ENCODE measurements at places on chromosomes 3 and 15. TPM values are rescaled to one million over a fixed set of nuclear protein-coding genes. Genes with fewer than 3 reads are reported as not detected.

DNA sequence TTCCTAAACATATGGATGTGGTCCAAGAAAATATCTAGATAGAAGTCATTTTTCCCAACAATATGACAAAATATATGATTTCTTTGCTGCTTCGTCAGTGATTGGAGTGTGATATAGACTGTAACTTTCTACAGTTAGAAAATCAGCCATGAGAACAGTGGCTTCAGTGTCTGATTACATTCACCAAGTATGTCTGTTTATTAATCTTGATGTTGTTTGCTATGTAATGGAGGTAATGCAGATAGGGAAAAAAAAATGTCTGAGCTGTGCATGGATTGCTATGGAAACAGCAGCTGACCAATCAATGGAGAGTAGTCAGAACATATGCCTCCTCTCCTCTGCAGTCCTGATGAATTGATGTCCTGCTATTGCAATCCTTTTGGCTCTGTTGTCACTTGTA is 72.3 kb upstream of the GAP43 start:
- no peak for DNase-seq

- no peak for DNase-seq
These were observed 30.1 kb upstream of the SYNPR start for GRCh38 chr3:63248015-63248414.

DNA sequence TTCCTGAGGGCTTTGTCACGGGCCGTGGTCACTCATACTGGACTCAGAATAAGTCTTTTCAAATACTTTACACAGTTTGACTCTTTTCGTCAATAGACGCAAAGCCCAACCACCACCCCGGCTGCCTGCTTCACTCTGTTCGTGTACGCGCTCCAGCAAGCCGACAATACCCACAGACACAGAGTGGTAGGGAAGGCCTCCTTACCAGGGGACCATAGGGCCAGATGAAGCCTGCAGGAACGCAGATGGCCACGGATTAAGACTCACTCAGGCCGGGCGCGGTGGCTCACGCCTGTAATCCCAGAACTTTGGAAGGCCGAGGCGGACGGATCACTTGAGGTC is 29.7 kb downstream of the EFCAB12 start:
- DNase-seq = no peak

DNA sequence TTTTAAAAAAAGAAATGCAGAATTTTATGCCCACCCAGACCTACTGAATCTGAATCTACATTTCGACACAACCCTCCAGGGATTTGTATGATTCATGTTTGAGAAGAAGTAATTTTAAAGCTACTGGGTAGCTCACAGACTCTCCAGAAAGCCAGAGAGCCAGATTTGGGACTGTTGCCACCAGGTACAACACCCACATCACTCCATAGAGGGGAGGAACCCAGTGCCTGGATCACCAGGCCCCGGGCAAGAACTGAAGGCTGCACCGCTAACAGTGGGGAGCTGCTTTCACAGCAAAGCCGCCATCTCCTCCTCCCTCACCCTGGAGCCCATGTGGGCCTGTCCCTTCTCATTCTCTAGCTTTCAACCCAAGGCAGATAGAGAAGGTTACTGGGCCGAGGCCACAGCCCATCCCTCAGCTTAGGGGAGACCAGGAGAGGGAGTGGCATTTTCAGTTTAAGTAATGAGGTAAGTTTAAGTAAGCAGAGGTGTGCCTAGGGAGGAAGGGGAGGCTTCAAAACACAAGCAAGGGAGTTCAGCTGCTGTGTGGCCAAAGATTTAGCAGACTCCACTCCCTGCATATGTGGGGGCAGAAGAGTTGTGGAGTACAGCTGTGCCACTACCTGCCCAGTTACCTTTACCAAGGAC is 109.8 kb downstream of the IL12A start:
- no peak for DNase-seq

DNA sequence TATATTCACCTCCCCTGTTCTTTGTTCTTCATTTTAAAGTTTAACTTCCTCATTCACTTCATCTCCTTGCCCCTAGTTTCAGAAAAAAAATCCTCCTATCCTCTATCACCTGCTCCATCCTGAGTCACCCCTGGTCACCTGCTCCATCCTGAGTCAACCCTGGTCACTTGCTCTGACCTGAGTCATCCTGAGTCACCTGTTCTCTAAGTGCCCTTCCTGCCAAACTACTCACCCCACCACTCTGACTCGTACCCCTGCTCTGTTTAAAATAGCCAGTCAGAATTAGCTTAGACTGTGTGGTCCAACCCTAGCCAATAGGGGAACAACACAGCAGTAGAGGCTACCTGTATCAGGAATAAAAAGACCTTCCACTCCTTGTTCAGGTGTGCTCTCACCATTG is 716.9 kb downstream of the ZBBX start:
- DNase-seq = no peak

DNA sequence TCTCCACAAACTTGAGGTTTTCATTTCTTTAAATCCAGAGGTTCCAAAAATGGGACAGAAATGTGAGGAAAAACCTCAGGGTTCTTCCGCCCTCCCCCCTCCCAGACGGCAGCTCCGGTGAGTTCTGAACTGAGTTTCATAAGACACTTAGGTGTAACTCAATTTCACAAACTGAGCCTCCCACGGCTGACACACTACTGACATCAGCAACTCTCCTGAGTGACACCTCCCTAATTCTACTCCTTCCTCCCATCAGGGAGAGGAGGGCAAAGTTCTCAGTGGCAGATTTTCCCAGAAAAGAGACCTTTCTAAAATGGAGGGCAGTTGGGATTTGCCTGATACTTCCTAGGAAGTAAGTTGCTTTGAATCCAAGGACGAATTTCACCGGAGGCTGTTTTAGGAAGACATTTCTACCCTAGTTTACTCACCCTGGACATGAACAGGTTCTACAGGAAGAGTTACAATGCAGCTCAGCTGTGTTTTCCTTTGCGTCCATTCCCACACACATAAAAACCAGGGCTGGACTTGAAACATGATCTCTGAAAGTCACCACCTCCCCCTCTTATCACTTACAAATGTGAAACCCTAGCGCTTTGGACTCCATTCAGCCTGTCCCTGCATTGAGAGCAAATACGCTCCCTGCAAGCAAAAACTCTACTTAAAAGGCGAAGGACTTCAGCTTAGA is 78.1 kb upstream of the LMOD3 start:
- DNase-seq = no peak

GRCh38 chr15:45179221-45179985 is 8.4 kb downstream of the SHF start:
- DNase-seq = no peak

DNA sequence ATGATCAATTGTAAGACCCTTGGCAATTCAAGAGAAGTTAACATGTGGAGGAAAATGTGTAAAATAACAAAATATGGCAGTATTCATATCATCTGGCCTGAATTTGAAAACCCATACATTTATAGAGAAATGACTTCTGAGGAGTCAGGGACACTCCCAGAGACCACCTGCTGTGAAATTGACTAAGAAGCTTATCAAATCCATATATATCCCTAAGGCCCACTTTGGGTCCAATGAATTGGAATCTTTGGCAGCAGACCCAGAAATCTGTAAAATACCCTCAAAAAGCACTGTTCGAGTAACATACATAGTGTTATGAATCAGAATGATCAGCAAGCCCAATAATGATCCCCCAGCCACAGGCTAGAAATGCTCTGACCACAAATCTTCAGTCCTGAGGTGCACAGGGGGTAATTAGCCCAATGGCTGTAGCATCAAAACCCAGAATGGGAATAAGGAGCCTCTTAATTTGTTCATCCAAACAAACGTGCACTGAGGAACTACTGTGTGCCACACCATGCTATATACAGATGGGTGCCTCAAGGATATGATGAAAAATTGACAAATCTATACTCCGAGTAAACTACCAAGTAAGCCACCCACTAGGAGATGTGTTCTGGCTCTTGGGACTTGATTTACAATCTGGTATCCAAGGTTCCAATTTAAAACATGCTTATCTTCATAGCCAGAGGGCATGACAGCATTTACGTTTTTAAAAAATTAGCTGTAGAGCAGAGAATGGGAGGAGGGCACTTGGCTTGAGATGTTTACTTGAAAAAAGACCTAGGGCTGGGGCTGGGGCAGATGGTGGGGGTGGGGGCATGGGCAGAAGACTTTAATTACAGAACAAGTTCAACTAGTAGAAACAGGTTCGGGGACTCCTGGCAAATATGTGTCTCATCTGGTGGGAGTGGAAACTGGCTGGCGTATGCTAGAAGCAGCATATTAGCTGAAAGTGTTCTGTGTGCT is 9.1 kb upstream of the ARHGEF3 start:
- DNase-seq = no peak

- DNase-seq = no peak
These were observed 129.7 kb upstream of the TUSC7 start for GRCh38 chr3:116579840-116580239.

- no peak for DNase-seq
These were observed 1.4 kb downstream of the XXYLT1 start for GRCh38 chr3:195269375-195270078.

- DNase-seq = no peak
These were observed 70.8 kb downstream of the RAB11A start for GRCh38 chr15:65939901-65940617.

- no peak for DNase-seq
These were observed 41.1 kb downstream of the BBS4 start for GRCh38 chr15:72727154-72727553.

DNA sequence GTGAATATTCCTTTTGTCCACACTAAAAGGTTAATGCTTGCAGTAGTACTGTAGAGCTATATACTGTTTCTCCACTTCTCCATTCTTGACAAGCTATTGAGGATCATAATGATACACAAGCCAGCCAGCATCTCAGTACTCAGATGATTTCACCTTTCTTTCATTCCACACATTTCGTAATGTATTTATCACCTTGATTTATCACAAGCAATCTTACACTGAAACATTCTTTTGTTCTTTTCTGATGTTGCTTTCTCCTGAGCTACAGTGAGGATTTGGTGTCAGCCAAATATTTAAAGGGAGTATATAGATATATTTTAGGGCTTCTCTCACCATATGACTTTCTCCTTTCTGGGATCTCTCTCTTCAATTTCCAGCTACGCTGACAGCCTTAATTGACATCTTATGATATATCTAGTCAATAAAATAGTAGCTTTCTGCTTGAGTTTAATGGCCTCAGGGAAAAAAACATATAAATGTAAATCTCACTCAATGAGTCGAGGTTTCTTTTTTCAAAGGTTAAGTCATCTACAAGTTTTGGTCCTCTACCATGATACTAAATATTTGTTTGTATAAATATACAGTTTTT is 1327.0 kb downstream of the NSUN3 start:
- DNase-seq = no peak

DNA sequence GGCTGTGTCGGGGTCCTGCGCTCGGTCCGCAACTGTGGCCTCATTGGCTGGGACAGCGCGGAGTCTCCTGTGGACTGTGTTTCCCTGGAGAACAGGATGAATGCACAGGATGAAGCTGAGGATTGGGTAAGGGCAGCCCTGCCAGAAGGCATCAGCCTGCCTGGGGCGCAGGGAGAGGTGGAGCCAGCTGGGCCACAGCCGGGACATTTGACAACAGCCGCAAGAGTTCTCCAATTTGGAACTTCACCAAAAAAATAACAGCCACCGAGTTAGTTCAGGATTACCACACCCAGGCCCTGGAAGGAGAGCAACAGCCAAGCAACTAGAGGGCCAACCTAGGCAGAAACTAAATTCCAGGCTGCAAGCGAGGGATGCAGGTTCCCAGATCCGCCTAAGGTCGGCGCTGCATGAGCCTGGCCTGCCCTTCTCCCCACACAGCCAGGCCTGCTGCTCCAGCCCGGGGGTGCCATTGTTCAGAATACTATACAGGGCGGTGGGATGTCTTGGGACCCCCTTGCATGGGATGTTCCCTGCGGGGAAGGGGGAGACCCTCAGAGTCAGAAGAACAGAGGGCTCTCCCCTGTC is 229.3 kb downstream of the OCA2 start:
- no peak for DNase-seq

DNA sequence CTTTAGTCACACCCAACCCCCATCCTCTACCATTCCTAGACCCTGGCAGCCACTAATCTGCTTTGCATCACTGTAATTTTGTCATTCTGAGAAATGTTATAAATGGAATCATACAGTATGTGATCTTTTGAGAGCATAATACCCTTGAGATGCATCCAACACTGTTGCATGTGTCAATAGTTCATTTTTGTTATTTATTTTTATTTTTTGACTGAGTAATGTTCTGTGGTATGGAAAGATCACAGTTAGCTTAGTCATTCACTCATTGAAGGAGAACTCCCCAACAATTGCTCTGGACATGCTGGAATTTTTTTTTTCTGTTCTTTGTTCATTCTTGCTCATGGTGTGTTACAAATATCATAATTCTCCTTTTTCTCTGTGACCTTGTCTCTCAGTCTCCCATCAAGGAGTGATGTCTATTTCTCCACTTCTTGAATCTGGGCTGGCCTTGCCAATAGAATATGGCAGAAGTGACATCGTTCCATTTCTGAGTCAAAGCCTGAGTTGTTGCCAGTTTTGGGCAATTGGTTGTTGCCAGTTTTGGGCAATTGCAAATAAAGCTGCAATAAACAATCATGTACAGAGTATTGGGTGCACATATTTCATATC is 6.8 kb upstream of the ADPGK start:
- no peak for DNase-seq

GRCh38 chr3:125185805-125186204 is 26.7 kb downstream of the SLC12A8 start:
- no peak for DNase-seq

GRCh38 chr3:71759401-71759800 is 5.7 kb downstream of the GPR27 start:
- no peak for DNase-seq

GRCh38 chr3:107142786-107143575 is 234.3 kb upstream of the CCDC54 start:
- DNase-seq = no peak

Gene ROBO2
- 0.03 TPM for polyA plus RNA-seq

Gene ATP13A4
- not detected for polyA plus RNA-seq

Gene UTS2B
- 0.05 TPM for polyA plus RNA-seq

Gene DCBLD2
- 2.9 TPM for polyA plus RNA-seq

Gene NR2E3
- polyA plus RNA-seq = not detected

Gene PYDC2
- not detected for polyA plus RNA-seq

Gene LRRIQ4
- polyA plus RNA-seq = 0.01 TPM

Gene CILP
- polyA plus RNA-seq = 5.3 TPM

Gene HCLS1
- polyA plus RNA-seq = 2.9 TPM

Gene TIMP4
- 15.7 TPM for polyA plus RNA-seq

All from psoas muscle (tissue), 8 donors.